ENCODE measurements at places on chromosomes 11 and 22. TPM values are rescaled to one million over a fixed set of nuclear protein-coding genes. Genes with fewer than 3 reads are reported as not detected.
A peak's percentile ranks its signal among the peaks of the same experiment; 100 is the strongest.

- H3K36me3 ChIP-seq: no peaks in the 10 kb centered on the region
- peaks cover 63% of the 10 kb centered on the region for H3K27me3 ChIP-seq
- DNase-seq: no peak
- no peak overlapping the region for H3K27ac ChIP-seq
- peaks cover 9% of the 10 kb centered on the region for H3K4me1 ChIP-seq
Observed at GRCh38 chr22:43890901-43891331, 897 bp downstream of the PNPLA5 start.

GRCh38 chr11:79269611-79270307, 171.1 kb downstream of the TENM4 start:
- no peaks in the 10 kb centered on the region for H3K4me1 ChIP-seq
- no peak for DNase-seq
- no peaks in the 10 kb centered on the region for H3K36me3 ChIP-seq

TREH gene
- not detected for total RNA-seq

DNA sequence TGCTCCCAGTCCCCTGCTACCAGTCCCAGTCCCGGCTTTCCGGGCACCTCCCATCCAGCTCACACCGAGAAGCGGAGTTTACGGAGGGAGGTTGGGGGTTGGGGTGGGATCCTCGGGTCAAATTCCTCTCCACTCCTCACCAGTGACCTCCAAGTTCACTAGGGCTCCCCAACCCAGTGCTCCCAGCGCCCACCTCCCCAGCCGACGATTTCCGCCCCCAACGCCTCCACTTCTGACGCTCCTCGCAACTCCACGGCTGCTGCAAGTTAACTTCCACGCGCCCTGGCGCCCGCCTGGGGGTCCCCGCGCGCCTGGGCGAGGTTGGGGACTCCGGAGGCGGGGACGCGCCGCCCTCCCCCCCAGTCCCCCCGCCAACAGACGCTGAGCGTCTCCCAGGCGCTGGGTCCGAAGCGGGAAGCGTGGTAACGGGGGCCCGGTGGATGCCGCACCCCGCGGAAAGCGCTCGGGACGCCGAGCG, 526 bp downstream of the TPST2 start:
- H3K36me3 ChIP-seq: no peaks in the 10 kb centered on the region
- peak; percentile 51 for DNase-seq
- peaks cover 34% of the 10 kb centered on the region for H3K4me1 ChIP-seq
- peak overlapping the region; percentile 84 for H3K4me3 ChIP-seq

SMIM35 gene
- 0.21 TPM for total RNA-seq

GRCh38 chr11:32659672-32660071, 76.0 kb downstream of the EIF3M start:
- H3K4me1 ChIP-seq: no peaks in the 10 kb centered on the region
- H3K4me3 ChIP-seq: no peak overlapping the region

DNA sequence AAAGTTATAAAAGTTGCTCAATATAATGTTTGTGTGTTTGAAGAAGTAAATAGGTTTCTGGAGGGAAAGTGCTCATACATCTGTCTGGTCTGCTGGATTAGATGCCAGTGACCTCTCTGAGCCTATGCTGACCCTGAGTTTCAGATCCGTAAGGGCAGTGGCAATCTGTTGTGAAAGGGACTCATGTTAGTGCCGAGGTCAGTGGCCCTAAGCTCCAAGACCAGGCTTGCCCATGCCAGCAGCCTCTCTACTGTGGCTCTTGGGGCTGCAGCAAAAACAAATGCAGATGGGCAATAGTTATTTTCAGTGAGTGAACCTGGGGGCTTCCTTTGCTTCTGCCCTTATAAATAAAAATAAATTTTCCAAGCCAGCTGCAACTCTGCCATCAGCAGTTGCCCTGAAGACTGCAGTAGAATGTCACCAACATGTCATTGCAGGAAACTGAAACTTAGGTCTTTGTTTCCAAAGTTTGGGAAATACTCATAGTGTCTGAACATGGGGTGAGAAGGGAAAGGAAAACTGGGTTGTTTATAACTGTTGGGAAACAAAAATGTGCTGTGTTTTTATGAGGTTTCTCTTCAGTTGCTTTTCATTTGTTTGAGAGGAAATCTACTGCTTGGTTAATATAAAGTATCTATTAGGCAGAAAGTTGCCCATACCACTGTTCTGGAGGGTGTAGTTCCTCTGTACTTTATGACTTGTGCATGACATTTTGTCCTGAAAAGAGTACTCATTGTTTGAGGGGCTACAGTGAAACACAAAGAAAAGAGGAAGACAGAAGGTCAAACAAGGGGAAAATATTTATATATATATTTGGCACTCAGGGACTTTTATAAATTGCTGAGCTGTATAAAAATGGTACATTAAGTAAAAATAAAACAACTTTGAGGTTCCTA, 9.5 kb upstream of the MS4A4E start:
- no peak for DNase-seq
- H3K27ac ChIP-seq: no peak overlapping the region

GRCh38 chr11:78428266-78428636, 10.6 kb upstream of the GAB2 start:
- no peak overlapping the region for H3K27ac ChIP-seq
- no peaks in the 10 kb centered on the region for H3K27me3 ChIP-seq
- no peaks in the 10 kb centered on the region for H3K4me1 ChIP-seq
- no peak for DNase-seq
- no peaks in the 10 kb centered on the region for H3K36me3 ChIP-seq

PRG3 gene
- total RNA-seq: not detected

- H3K27ac ChIP-seq: no peak overlapping the region
- no peak overlapping the region for H3K4me3 ChIP-seq
- no peaks in the 10 kb centered on the region for H3K36me3 ChIP-seq
- H3K27me3 ChIP-seq: no peaks in the 10 kb centered on the region
Observed at GRCh38 chr11:65071907-65072630, 11.8 kb downstream of the CDCA5 start.

DNA sequence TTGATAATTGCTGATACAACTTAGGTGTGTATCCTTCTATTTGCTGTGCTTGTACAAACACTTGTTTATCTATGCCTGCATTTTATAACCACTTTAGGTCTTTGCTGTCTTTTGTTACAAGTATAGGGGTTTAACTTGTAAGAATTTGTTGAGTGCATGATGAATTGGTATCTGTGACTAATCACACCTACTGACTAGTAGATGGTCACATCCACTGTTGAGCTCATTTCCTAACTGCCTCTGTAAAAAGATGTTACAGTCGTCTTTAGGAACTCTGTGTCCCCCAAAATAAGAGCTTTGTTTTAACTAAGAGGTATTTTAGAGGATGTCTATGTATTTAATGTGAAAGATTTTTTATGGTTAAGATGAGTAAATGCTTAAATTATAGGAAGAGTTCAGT, 60.5 kb downstream of the HIPK3 start:
- H3K27me3 ChIP-seq: no peaks in the 10 kb centered on the region
- H3K36me3 ChIP-seq: no peaks in the 10 kb centered on the region
- peaks cover 5% of the 10 kb centered on the region for H3K4me1 ChIP-seq
- DNase-seq: no peak
- H3K4me3 ChIP-seq: no peak overlapping the region

DNA sequence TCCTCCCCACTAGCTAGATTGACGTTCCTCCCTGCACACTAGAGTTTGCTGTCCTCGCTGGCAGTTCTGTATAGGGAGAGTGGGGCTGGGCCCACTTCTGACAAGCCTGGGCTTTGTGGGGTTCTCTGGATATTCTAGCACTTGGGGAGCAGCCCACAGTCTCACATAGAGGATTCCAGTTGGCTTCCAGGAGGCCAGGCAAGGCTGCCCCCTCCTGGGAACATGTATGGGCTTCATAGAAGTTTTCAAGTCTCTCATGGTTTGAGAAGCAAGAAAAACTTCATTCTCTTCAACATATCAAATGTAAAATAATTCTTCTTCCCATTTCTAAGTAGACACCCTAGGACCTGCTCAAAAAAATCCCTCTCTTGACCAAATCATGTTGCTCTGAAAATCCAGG, 87.5 kb downstream of the NAV2 start:
- no peak overlapping the region for H3K27ac ChIP-seq
- no peak overlapping the region for H3K4me3 ChIP-seq
- peaks cover 13% of the 10 kb centered on the region for H3K4me1 ChIP-seq
- no peaks in the 10 kb centered on the region for H3K27me3 ChIP-seq
- no peaks in the 10 kb centered on the region for H3K36me3 ChIP-seq

DNA sequence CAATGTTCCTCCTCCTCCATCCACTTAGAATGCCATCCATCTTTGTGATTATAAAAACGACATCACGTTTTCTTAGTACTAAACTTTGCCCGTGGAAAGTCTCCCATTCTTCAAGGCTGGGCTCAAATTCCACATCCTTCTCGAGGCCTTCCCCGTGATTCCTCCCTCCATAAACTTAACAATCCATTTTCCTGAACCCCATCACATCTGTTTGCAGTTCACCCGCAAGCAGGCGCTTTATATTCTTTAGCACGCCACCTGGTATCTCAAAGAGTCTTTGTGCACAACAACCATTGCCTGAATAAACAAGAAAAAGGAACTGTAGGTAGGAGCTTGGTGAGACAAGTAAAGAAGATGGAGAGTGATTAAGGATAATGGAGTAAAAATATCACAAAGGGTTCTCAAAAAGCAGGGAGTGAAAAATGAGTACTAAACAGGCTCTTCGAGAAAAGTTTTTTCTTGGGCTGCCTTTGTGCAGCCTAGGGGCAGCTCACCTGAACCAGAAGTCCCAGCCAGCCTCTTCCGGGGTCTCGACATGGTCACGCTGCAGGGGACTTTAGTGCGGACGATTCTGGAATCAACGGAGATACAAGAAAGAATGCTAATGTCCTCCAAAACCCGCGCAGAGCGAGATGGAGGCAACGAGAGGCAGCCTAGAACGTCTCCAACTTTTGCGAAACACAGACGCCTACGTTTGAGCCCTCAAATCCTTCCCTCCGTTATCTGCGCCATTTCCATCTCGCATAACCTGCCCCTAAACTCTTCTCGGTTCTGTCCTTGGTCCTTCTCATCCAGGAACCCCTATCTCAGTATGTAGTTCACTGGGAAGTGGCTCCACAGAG, 585 bp downstream of the THYN1 start:
- peak overlapping the region; percentile 45 for H3K27ac ChIP-seq
- DNase-seq: no peak

DNA sequence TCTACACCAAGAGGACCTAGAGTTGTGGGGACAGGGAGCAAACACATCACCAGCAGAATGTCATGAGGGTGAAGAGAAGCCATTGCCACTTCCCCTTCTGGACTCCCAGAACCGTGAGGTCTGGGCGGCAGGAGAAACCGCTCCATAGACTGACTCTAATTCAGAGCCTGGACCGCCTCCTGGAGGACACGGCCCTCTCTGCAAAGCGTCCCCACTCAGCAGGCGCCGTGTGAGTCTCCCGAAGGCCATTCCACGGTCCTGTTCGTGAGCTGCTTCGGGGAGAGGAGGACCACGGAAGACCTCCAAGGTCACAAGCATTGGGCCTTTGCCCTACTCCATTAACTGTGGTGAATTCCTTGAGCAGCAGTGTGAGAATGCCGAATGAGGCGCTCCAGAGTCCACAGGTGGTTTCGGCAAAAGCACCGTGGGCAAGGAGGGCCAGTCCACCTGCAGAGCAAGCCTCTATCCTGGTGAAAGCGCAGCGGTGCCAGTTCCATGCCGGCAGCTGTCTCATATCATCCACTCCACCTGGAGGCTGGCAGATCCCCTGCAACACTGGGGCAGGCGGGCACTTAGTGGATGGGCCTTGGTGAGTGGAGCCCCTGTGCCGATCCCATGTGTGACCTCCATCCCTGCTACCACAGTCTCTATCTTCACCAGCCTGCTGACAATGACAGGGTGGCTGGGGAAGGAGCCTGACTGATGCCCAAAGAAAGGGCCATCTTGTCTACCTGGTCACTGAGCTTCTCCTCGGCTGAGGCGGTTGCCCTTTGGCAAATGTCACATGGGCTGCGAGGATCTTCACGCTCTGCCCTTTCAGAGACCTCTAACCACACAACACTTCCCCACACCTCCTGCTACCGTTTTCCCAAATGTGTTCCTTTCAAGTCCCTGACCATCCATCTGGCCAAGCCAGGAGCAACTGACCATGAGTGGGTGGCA, 7.5 kb downstream of the C11orf21 start:
- DNase-seq: peak; percentile 21
- peaks cover 21% of the 10 kb centered on the region for H3K4me1 ChIP-seq
- no peaks in the 10 kb centered on the region for H3K36me3 ChIP-seq
- H3K27me3 ChIP-seq: no peaks in the 10 kb centered on the region

SLC15A3 gene
- 11.9 TPM for total RNA-seq

MMP7 gene
- not detected for total RNA-seq

DNA sequence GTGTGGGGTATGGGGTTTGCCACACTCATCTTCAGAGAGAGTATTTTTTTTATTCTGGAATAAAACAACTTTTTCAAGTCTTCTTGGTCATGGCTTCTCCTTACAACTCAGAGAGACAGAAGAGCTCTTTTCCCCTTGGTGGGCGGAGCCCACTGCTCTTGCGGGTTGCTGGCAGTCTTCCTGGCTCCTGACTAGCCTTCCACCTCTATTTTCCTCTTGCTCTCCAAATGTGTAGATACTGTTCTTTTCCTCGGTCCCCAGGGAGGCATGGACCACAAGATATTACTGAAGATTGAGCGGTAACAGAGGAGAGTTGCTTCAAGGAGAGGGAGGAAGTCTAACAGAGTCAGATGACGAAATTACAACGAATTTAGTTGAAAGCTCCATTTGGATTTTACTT, 210.6 kb downstream of the NTM start:
- no peaks in the 10 kb centered on the region for H3K27me3 ChIP-seq
- no peak overlapping the region for H3K27ac ChIP-seq

DNA sequence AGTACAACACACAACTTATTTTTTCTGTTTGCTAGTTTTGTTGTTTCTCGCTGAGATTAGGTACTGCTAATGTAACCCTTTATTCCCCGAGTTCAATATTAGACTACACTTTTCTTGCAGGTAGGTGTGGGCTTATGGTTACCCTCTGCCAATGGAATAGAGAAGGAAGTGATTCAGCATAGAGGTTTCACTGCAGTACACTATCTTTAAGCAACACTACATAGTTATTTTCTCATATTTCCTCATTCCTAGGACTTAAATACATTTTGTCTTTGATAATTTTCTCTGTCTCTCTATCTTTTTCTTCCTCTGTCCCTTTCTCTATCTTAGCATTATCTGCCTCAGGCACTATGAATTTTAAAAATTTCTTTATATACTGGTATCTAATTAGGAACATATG, 791.0 kb downstream of the FAM181B start:
- H3K36me3 ChIP-seq: no peaks in the 10 kb centered on the region
- no peaks in the 10 kb centered on the region for H3K4me1 ChIP-seq
- no peak overlapping the region for H3K27ac ChIP-seq
- H3K4me3 ChIP-seq: no peak overlapping the region
- no peak for DNase-seq

IGSF9B gene
- 46.3 TPM for total RNA-seq

GRCh38 chr11:132396318-132396717, 1025.9 kb downstream of the NTM start:
- H3K27ac ChIP-seq: no peak overlapping the region
- no peak overlapping the region for H3K4me3 ChIP-seq
- H3K27me3 ChIP-seq: no peaks in the 10 kb centered on the region
- H3K36me3 ChIP-seq: no peaks in the 10 kb centered on the region
- no peak for DNase-seq
- no peaks in the 10 kb centered on the region for H3K4me1 ChIP-seq

DNA sequence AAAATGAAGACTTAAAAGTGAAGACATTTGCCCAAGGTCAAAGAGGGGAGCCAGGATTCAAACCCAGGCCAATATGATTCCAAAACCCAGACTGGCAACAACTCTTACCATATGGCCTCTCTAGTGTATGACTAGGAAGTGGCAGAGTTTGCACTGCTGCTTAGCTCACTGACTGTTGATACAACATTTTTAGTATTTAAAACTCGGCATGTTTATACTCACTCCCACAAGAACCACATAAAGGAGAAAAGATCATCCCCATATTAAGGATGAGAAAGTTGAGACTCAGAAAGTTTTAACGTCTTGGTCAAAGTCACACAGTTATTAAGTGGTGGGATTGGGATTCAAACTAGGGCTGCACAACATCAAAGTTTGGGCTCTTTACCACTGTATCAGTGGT, 81.7 kb downstream of the CCDC34 start:
- DNase-seq: no peak
- H3K36me3 ChIP-seq: no peaks in the 10 kb centered on the region
- H3K4me1 ChIP-seq: peaks cover 5% of the 10 kb centered on the region
- H3K27ac ChIP-seq: peak overlapping the region; percentile 28
- no peaks in the 10 kb centered on the region for H3K27me3 ChIP-seq

FAM180B gene
- total RNA-seq: 1.3 TPM
